ENCODE measurements at places on chromosomes 3 and 15. TPM values are rescaled to one million over a fixed set of nuclear protein-coding genes. Genes with fewer than 3 reads are reported as not detected.

Gene GREM1
- polyA plus RNA-seq: not detected

Gene MNS1
- 4.8 TPM for polyA plus RNA-seq

Gene GOLGA6L10
- polyA plus RNA-seq: 2.7 TPM

Gene ROBO2
- 0.97 TPM for polyA plus RNA-seq

Gene SEMA3F
- 2.7 TPM for polyA plus RNA-seq

Gene GPR160
- polyA plus RNA-seq: 5.1 TPM

Gene ATP8B4
- 0.48 TPM for polyA plus RNA-seq

Gene ZPLD1
- polyA plus RNA-seq: not detected

Gene SLC12A8
- polyA plus RNA-seq: not detected

Gene RBPMS2
- 0.61 TPM for polyA plus RNA-seq

All from K562 (cell line).